PC-9 (cell line): ENCODE measurements at places on chromosomes 12 and 14.

GRCh38 chr12:106551410-106551809, 31.4 kb upstream of the RFX4 start:
- DNase-seq, result no peak

GRCh38 chr14:102246071-102246470, 58.9 kb downstream of the MOK start:
- DNase-seq, result no peak

- DNase-seq, result no peak
These were observed 280.2 kb downstream of the CACNA1C start for GRCh38 chr12:2332947-2333346.

- no peak for DNase-seq
These were observed 214.2 kb downstream of the ADAMTS20 start for GRCh38 chr12:43337571-43338444.

DNA sequence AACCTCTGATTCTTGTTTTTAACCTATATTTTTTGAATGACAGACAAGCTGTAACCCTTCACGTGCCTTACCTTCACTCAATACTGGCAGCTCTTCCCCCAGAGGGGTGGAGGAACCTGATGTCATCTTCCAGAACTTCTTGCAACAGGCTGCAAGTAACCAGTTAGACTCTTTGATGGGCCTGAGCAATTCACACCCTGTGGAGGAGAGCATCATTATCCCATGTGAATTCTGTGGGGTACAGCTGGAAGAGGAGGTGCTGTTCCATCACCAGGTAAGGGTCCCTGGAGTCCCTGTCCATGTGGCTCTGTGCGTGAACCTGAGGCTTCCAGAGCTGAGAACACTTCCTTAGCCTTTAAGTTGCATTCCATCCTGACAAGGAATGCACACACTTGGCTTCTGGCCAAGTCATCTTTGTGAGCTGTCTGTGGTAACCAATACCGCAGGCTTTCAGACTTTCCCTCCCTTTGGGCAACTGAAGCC, 22.7 kb downstream of the TRAFD1 start:
- peak; percentile 80 for DNase-seq

DNA sequence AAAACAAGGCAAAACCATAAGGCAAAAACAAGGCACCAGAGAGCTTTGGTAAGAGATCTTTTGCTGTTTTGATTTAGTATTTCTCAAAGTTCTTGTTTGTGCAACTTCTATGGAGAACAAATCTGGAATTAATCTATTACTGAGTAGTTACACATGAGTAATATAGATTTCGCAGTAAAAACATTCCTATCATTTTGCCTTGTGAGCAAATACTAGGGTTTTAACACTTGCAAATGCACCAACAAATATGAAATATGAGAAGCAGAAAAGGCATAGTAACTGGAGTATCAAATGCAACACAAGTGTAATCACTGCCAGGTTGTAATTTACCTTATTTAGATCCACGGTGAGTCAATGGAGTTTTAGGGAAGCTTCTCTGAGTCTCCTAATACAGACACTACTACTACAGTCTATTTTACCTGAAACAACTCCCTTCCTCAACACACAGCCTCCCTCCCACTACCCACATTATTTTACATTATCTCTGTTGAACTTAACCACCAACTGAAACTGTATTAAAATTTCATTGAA, 324.1 kb downstream of the FLRT2 start:
- no peak for DNase-seq

GRCh38 chr12:18824287-18824686, 86.4 kb downstream of the CAPZA3 start:
- no peak for DNase-seq

GRCh38 chr12:93663006-93663728, 14.0 kb upstream of the CRADD start:
- no peak for DNase-seq

DNA sequence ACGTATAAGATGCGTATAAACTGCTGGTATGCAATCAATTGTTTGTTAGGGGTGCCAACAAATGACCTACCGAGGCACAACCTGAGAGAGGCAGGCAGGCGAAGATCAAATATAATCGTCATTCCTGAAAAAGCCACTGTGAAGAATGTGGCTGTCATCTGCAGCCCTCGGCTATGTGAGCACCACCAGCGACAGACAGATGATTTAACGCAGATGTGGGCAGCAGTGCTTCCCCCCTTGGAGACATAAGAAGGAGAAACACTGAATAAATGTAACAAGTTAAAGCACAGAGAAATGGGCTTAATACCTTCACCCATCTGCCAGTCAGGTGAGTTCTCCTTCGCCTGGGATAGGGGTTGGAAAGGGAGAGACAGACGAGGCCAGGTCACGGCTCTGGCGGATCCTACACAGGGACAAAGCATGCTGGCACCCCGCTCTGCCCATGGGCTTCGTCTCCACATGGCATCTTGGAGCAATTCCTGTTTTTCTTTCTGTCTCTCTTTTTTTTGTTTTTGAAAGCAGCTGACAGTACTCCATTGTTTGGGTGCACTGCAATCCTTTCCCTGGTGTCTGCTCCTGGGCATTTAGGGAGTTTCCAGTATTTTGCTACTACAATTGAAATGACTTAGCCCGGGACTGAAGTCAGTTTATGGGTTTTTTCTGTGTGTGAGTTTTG, 28.1 kb downstream of the TNFAIP2 start:
- no peak for DNase-seq

- no peak for DNase-seq
These were observed 221.2 kb downstream of the KCNH5 start for GRCh38 chr14:62824086-62824485.

DNA sequence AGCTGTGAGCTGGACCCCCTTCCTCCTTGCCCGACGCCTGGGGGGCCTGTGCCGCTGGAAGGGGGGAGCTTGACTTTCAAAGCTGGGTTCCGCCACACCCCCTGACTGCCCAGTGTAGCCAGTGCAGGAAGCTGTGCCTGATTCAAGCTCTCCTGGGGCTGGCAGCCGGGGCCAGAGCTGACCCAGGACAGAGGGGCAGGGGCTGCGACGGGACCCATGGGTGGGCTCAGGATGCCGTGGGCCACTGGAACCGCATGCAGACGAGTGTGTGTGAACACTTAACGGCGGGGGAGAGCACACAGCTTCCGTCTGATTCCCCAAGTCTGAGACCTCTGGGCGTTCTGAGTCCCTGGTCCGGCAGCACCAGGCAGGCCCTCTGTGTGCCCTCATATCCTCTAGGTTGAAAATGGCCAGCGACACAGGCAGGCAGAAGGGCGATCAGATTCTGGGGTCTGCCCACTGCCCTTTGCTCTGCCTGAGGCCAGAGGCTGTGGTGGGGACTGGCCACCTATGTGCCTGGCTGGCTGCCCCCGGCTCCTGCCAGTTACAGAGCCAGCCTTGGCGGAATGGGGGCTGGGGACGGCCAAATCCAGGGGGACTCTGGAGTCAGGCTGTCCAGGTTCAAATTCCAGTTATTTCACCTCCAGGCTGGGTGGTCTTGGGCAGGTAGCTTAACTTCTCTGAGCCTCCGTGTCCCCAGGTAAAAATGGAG, 54.0 kb downstream of the CYP46A1 start:
- no peak for DNase-seq

GRCh38 chr12:96985515-96986362, 78.7 kb downstream of the NEDD1 start:
- DNase-seq, result peak; percentile 32

- peak; percentile 60 for DNase-seq
These were observed 20.2 kb upstream of the DUSP16 start for GRCh38 chr12:12582895-12583303.

DNA sequence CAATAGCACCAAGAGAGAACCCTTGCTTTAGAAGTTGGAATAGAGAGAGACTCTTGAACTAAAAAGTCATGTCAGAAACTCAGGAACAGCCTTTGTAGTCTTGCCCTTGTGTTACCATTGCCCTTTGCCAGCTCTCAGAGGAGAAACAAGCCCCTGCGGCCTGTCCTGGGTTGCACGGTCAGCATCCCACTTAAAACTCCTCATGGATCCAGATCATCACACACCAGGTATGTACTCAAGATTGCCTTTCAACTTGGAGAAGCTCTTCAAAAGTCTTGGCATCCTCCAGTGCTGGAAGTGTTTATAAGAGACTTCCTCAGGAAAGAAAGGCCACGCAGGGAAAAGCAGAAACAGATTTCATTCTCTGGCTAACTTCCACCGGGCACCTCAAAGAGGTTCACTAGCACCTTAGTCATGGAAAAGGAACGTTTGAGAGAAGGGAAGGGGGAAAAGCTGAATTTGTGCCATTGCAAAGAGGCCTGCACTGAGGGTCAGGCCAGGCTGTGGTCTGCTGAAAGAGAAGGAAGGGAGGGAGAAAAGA, 594.2 kb downstream of the MED13L start:
- no peak for DNase-seq

DNA sequence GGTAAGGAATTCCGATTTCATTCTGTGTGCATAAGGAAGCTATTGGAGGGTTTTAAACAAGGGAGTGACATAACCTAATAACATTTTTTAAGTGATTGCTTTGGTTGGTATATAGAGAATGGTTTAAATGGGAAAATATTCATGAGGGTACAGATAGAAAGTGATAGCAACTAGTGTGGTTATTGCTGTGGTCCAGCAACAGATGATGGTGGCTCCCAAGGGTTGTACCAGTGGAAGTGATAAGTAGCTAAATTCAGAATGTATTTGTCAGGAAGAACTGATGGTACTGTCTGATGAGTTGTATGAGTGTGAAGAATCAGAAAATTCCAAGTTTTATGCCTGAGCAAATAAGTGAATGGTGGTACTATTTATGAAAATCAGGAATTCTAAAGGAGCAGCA, 2.6 kb upstream of the CNOT2 start:
- DNase-seq, result no peak

GRCh38 chr12:49748800-49749199, 7.4 kb downstream of the TMBIM6 start:
- no peak for DNase-seq

DNA sequence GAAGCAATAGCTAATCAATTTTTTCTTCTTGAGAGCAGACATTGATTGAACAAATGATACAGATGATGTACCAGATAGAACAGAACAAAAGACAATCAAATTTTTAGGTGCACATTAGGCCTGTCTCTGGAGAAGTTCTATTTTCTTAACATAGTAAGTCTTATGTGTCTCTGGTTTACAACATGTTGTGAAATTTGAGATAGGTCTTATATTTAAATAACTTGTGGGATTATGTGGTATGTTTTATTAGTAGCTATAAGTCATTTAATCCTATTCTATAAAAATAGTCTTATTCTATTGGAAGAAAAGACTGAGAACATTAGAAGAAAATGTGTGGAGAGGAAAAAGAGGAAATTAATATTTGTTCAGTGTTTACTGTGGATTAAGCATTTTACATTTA, 358.0 kb downstream of the ATP23 start:
- no peak for DNase-seq

- DNase-seq, result no peak
These were observed 146.6 kb upstream of the PLEKHG7 start for GRCh38 chr12:92556141-92556540.

- no peak for DNase-seq
These were observed 13.0 kb upstream of the SNAPC1 start for GRCh38 chr14:61749264-61749663.

DNA sequence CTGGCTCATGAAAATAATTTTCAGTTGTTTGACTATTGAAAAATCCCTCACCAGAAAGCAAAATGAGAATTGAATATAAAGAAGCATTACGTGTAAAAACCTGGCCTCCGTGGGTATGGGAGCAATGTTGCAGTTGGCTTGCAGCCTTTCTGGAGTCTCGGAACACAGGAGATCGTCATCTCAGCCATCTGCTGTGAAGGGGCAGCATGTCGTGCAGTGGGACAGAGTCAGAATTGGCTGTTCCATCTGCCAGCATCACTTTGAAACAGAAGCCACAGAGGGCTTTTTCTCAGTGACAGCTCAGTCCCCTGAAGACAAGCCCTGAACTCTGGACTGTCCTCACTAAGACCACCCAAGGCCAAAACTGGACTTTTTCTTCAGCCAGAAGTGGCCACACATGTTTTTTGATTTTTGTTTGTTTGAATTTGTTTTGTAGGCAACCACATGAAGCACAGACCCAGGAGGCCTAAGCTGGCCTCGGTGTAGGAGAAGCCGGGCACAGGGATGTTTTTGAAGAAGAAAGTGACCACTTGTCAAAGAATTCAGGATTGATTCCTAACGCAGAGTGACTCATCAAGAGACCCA, 170.8 kb upstream of the DYRK2 start:
- DNase-seq, result no peak

DNA sequence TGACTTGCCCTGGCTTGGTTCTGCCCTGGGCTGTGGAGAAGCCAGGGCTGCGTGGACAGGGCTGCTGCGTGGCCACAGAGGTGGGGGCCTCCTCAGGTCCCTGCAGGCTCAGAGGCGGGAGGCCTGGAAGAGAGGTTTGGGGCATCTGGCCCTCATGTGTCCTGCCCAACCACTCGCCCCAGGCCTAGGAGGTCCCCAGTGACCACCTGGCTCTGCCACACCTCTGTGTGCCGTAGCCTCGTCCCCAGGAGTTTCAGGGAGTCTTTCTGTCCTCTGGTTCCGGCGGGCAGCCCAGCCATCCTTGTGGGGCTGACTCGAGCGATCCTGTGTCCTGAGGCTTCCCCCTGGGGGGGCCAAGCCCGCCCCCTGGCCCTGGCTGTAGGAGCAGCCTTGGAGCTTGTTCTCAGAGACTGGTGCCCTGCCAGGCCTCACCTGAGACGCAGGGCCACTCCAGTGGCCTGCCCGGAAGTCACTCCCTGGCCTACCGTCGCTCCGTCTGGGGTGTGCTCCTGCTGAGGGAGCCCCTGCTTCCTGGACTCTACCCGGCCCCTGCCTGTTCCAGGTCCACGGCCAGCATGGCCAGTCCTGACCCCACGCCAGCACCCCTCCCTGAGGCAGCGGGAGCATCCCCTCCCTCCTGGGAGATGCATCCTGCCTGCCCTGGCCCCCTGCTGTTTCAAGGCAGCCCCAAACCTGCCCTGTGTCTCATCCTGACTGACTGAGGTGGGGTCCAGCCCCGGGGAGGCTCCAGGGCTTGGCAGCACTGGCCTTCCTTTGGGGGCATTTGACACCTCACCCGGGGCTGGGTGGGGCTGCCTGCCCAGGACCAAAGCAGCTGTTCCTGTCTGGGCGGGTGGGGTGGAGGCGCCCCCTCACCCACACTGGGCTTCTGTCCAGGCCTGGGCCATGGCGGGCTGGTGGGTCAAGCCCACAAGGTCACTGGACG, 13.9 kb downstream of the ASPG start:
- no peak for DNase-seq

DNA sequence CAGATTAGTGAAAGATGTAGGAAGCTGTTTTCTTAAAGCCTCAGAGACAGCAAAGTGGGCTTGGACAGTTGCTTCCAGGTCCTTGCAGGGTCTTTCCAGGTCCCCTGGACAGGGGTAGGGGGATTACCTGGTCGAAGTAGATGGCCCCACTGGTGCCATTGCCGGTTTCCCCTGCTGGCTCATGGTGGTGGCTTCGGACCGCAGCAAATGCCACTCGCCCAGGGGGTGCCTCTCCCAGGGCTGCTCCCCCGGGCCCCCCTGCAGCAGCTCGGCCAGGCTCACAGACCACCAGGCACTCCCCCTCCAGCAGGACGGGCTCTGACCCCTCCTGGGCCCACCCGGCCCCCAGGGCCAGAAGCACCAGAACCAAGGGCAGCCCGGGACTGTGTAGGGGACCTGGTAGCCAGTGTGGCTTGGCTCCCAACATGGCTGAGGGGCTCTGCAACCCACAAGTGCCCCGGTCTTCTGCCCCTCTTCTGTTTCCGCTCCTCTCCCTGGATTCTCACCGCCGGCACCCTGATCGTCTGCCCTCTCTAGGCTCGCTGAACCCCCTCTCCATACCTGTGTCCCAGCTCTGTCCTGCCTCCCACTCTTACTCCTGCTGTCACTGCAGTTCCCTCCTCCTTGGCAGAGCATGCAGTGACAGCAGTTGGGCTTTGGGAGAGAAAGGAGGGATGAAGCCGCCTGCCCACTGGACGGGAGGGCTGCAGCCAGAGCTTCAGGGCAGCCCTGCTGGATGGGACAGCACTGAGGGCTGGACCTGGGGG, 657 bp downstream of the CBLN3 start:
- no peak for DNase-seq
